ENCODE measurements at places on chromosomes 2 and 18.

DNA sequence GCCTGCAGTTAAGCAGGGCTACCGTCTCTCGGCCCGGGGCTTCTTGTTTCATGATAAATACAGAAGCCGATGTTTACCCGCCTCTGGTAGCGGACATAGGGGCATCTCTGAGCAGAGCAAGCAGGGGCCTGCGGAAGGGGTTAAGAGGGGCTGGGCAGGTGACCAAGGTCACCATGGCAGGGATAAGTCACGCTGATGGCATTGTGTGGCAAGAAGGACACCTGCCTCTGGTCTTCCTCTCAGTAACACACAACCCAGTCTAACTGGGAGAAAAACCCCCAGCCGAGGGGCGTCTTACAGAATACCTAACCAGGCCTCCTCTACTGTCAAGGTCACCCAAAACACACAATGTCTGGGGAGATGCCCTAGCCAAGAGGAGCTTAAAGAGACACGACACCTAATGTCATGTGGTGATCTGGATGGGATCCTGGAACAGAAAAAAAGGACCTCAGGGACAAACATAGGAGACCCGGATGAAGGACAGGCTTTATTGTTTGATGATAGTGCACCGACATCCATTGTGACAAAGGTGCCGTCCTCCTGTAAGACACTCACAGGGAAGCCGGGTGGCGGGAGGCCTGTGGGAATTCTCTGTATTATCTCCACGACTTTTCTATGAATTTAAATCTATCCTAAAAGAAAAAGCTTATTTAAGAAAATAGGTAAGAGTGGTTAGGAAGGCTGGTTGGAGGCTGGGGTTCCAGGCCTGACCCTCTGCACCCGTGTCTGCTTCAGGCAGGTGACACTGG lies 24.8 kb downstream of the SH3BP4 start:
- no peak for DNase-seq

GRCh38 chr2:235098269-235098668 lies 146.5 kb downstream of the SH3BP4 start:
- no peak for DNase-seq

- no peak for DNase-seq
Measured at GRCh38 chr2:42886921-42887320, 94.5 kb upstream of the HAAO start.

DNA sequence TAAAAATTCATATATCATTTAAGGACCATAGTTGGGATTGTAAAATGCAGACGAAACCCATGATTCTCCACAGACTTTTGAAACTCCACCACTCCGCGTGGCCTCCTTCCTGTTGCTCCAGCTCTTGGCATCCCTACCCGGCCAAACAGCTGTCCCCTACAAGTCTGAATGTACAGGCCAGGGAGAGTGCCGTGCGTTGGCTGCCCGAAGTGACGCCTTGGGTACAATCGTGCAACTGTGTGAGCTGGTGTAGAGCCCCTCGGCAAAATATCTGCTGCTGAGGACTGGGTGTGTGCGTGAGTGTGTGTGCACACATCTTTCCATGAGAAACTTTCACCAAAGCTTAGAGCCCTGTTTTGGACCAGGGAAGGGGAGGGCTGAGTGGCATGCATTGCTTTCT lies 43.8 kb upstream of the ZNF516 start:
- DNase-seq: no peak

- DNase-seq: no peak
Measured at GRCh38 chr2:226977775-226978190, 141.9 kb downstream of the RHBDD1 start.

DNA sequence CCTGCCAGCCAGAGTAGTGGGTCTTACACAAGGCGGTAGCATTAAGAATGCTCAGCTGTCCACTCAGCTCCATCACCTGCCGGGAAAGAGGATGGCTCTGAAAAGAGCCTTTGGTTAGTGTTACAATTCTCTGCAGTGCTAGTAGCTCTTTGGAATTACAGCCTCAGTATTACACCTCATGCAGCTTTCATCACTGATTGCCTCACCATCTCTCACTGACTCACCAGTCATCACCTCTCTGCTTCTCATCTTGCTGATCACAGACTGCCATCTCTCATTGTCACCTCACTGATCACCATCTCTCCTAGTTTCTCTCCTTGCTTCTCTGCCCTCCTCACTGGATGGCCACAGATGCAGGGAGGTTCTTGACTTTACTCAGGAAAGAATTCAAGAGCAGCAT lies 573.5 kb upstream of the SETBP1 start:
- DNase-seq: no peak

DNA sequence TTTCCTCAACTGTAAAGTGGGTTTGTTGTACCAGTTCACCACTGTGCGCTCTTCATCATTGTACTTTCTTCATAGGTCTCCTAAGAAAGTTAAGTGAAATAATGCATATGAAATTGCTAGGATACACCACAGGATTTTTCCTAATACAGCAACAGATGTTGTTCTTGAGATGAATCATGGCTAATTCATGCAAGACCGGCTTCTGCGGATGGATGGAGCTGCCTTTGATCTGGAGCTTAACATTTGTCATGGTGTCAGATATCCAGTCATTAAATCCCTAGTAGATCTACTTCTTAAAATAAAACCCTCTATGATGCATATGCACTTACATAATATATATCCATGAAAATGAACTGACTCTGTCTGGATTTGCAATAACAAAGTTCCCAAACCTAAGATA lies 114.1 kb downstream of the COL6A3 start:
- DNase-seq: no peak

GRCh38 chr18:10138719-10139118 lies 224.9 kb downstream of the VAPA start:
- DNase-seq: no peak

DNA sequence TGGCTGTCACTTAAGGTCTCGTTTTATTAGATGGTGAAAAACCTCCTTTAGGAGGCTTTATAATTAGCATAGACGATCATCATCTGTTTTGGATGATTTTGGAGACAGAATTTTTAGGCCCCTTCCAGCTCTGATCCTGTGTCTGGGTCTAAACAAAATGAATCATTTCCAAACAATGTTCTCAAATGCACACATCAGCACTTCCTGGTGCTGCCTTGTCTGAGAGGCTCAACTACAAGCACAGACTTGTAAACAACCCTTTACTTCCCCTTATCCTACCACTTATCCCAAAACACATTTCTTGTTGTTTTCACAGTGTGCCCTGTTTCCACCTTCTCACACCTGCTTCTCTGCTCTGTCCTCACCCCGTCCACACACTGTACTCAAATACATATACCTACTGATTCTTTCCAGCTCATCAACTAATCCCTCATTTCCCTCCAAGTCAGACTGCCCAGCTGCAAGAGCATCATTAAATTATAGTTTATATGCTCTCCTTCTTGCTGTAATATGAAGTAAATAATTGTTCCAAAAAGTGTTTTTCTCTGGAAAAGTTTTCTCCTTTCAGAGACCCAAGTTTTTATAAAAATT lies 71.2 kb upstream of the COL3A1 start:
- DNase-seq: no peak

- no peak for DNase-seq
Measured at GRCh38 chr2:236517251-236518031, 52.2 kb upstream of the ACKR3 start.

GRCh38 chr2:129821445-129821844 lies 158.0 kb upstream of the RAB6C start:
- DNase-seq: no peak

DNA sequence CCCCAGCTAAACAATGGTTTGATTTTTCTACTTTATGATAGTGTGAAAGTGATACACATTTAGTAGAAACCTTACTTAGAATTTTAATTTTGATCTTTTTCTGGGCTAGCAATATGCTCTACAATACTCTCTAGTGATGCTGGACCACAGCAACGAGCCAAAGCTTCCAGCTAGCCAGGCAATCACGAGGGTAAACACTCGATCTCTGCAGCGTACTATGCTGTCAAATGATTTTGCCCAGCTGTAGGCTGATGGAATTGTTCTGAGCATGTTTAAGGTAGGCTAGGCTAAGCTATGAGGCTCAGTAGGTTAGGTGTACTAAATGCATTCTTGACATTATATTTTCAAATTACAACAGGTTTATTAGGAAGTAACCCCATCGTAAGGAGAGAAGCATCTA lies 207.5 kb downstream of the LRRTM4 start:
- no peak for DNase-seq

- no peak for DNase-seq
Measured at GRCh38 chr18:10715791-10716190, 190.0 kb downstream of the NAPG start.

DNA sequence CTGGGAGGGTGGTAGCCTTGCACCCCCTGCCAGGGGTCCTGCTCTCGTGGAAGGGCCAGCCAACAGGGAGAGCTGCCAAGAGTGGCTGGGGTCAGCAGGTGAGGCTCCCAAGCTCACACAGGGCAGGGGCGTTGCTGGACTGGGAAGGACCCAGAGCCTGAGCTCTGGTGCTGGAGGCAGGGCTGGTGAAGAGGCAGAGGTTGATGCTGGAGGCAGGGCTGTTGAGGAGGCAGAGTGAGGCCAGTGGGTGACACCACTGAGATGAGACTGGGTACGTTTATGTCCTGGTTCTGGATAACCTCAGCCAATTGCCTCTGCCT lies 7.0 kb downstream of the ADRA2B start:
- DNase-seq: no peak

DNA sequence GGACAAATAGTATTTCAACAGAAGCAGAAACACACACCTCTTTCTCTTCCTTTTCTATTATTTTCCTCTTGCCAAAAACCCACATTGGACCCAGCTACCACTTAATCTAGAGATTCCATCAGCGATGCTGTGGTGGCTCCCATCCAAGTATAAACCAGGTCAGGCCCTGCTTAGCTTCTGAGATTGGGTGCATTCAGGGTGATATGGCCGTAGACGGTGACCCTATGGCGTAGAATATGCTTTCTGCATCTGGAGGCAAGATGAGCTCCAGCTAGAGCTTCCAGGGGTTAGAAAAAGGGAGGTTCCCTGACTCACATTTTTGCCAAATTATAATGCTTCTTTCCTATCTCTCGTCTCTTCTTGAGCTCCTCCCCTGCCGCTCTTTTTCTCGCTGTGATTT lies 66.5 kb downstream of the TNP1 start:
- DNase-seq: no peak

GRCh38 chr2:26144031-26144430 lies 28.9 kb upstream of the GAREM2 start:
- no peak for DNase-seq

- DNase-seq: no peak
Measured at GRCh38 chr2:241616168-241617125, 20.5 kb downstream of the THAP4 start.

GRCh38 chr2:119756837-119757236 lies 2.9 kb upstream of the PTPN4 start:
- no peak for DNase-seq

DNA sequence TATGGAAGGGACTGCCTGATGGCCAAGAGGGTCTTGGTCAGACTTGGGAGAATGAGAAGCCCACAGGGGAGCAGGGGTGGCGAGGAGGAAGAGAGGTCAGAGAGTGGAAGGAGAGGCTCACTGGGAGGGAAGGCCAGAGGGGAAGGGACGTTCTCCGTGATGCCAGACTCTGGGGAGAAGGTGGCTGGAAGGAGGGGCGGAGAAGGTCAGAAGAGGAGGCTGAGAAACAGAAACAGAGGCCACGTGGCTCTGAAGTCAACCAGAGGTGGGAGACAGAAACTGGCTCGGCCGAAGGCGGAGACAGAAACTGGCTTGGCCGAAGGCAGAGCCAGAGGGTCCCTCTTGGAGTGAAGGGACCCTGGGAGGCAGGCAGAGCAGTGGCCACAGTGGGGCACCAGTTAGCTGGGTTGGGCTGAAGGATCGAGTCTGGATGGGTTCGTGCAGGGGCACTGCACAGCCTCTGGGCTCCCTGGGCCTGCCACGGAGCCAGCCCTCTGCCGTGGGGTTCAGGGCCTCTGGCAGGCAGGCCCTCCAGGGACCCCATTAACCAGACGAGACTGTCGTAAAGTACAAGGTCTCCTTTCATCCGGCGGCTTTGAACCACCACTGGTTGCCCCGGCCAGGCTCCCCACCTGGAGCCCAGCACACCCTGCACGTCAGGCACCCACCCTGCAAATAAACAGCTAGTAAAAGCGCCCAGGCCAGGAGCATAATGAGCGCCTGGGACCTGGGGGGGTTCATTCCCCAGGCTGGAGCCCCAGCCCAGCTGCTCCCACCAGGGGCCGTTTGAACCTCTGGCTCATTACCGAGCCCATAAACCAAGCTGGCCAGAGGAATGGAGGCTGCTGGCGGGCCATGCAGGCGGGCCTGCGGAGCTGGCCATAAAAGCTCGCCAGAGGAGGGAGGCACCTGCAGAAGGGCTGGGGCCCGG lies 218.8 kb downstream of the DYSF start:
- no peak for DNase-seq

DNA sequence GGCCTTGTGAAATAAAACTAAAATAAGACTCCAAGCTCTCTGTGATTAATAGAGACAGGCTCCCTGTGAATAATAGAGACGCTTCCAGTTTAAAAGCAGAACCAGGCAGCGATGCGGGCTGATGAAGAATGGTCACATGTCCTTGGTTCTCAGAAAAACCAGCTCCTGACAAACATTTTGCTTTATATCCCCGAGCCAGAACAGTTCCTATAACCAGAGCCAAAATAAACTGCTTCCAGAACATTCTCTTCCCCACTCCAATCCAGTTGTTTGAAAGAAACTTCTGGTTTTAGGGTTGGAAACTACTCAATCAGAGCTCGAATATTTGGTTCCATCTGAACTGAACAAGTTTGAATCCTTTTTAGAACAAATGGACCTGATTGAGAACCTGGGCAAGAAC lies 213.7 kb downstream of the TSN start:
- DNase-seq: no peak

GRCh38 chr18:63005306-63005705 lies 290.0 kb downstream of the PHLPP1 start:
- no peak for DNase-seq

- no peak for DNase-seq
Measured at GRCh38 chr18:25141399-25141798, 210.6 kb downstream of the ZNF521 start.

DNA sequence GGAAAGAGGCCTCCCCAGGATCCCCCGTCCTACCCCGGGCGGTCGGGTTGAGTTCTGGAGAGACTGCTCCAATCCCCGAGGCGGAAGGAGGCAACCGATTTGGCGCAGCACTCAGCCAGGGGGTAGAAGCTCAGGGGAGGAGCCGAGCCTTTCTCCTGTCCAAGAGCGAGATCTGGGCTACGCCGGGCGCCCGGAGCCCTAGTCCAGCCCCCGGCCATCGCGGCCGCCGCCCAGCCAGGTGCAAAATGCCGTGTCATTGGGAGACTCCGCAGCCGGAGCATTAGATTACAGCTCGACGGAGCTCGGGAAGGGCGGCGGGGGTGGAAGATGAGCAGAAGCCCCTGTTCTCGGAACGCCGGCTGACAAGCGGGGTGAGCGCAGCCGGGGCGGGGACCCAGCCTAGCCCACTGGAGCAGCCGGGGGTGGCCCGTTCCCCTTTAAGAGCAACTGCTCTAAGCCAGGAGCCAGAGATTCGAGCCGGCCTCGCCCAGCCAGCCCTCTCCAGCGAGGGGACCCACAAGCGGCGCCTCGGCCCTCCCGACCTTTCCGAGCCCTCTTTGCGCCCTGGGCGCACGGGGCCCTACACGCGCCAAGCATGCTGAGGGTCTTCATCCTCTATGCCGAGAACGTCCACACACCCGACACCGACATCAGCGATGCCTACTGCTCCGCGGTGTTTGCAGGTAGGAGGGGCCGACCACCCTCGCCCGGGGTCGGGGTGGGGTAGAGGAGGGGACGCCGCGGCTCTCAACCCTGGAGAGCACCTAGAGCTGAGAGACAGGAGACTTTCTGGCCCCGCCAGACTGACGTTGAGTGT lies at the start of gene DYSF:
DYSF (plus strand) TSS at position 158 of the 817 bp plus-strand sequence.
- DNase-seq: no peak

- DNase-seq: no peak
Measured at GRCh38 chr2:230869914-230870543, 5.3 kb downstream of the ITM2C start.

GRCh38 chr18:73124175-73124574 lies 256.4 kb upstream of the NETO1 start:
- DNase-seq: no peak
